ENCODE measurements at places on chromosomes 11 and 22. TPM values are rescaled to one million over a fixed set of nuclear protein-coding genes. Genes with fewer than 3 reads are reported as not detected.

GRCh38 chr22:17339095-17339693 lies 30.1 kb upstream of the CECR2 start:
- no peak for DNase-seq

GRCh38 chr11:110467556-110467955 lies 37.8 kb downstream of the FDX1 start:
- no peak for DNase-seq

- no peak for DNase-seq
These were observed 123.3 kb upstream of the CRYBB3 start for GRCh38 chr22:25076336-25076735.

Gene DTX4
- total RNA-seq: 16.6 TPM

DNA sequence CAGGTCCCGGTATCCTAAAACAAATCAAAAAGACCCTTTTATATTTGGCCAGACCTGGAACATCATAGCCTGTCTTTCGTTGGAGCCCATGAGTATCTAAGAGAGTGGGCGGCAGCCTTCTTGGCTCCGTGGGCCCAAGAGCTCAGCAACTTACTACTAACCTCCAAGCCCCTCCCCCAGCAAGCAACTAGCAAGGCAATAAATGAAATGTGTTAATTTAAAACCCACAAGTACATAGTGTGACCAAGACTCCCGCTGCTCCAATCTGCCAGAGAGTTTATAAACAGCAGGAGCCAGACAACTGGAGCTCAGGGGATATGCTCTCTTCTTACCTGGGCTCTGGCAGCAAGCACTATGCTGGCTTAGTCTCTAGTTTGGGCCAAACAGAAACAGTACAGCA lies 40.8 kb upstream of the CYP2D6 start:
- DNase-seq: peak; percentile 70

Gene TSGA10IP
- 1.3 TPM for total RNA-seq

GRCh38 chr11:31484497-31484896 lies 24.9 kb downstream of the IMMP1L start:
- DNase-seq: no peak

GRCh38 chr11:119932828-119933562 lies 204.0 kb upstream of the NECTIN1 start:
- peak; percentile 55 for DNase-seq

Gene OR5M8
- not detected for total RNA-seq

DNA sequence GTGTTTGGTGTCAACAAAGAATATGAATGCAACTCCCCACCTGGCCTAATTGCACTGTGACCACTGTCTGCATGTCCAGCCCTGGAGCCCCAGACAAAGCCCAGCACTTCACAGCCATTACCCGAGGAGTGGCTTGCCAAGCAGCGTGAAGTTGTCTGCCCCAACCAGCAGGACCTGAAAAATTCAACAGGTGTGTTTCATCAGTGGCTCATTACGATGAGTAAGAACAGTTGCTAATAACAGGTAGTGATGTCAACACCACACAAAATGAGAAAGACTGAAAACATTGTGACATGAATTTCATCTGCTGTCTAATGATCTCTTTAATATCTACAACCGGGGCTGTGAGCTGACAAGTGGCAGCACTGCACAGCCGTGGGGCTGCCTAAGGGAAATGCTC lies 10.3 kb downstream of the MRPL21 start:
- DNase-seq: no peak

GRCh38 chr11:56783448-56784041 lies 35.0 kb upstream of the OR9G4 start:
- no peak for DNase-seq

Gene GALNT18
- total RNA-seq: 5.1 TPM

Data from endodermal cell (in vitro differentiated cells).